ENCODE measurements at places on chromosomes 3 and 15. TPM values are rescaled to one million over a fixed set of nuclear protein-coding genes. Genes with fewer than 3 reads are reported as not detected.

LRRC49 gene
- 3.7 TPM for total RNA-seq

DNA sequence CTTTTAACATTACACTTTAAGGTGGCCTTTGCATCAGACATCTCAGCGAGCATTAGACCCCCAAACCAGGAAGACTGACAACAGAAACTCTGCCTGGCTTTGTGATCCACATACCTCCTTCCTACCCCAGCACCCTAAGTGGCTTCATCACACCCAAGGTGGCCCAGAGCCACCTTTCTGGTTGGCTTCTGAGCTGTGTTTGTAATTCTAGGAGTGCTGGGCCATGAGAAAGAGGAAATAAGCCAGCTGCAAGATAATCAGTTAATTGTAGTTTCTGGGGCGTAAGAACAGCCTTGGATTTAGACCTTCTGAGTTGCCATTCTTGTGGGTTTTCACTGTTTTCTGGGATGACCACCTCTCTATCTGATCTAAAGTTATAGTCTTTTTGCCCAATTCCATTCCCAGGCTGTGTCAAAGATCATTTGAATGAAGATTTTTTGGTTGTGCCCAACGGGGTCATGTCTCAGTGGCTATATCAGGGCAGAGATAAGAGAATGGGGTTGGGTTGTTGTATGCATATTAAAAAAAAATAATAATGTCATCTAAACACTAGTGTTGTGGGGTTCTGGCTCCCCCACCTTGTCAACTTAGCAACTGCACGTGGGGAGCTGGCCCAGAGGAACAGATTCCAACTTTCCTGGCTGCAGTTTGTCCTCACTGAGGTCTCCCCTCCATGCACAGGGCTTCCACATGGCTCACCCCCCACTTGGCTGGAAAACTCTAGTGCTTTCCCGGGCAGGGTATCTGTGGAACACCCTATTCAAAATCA lies 234.8 kb upstream of the WNT5A start:
- peak; percentile 35 for DNase-seq

DNA sequence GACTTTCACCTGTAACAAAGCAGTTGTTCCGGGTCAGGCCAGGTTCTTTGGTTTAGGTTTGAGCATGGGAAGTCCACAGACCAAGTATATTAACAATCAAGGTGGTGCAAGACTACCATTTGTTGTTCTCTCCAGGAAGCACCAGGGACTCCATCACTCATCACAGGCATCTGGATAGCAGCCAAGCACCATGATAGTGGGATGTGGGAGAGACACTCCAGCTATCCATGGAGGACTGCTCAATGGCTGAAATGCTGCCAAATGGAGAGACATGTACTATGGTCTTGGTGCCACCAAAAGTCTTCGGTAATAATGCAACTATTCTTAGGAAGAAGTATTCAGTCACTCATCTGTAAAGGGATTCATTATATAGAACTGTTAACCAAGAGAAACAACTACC lies 143.0 kb downstream of the TNIK start:
- DNase-seq, result peak; percentile 96

- no peak for DNase-seq
Observed at GRCh38 chr3:28134792-28135375, 106.5 kb upstream of the CMC1 start.

GRCh38 chr3:187849016-187849654 lies 103.9 kb upstream of the BCL6 start:
- no peak for DNase-seq

DNA sequence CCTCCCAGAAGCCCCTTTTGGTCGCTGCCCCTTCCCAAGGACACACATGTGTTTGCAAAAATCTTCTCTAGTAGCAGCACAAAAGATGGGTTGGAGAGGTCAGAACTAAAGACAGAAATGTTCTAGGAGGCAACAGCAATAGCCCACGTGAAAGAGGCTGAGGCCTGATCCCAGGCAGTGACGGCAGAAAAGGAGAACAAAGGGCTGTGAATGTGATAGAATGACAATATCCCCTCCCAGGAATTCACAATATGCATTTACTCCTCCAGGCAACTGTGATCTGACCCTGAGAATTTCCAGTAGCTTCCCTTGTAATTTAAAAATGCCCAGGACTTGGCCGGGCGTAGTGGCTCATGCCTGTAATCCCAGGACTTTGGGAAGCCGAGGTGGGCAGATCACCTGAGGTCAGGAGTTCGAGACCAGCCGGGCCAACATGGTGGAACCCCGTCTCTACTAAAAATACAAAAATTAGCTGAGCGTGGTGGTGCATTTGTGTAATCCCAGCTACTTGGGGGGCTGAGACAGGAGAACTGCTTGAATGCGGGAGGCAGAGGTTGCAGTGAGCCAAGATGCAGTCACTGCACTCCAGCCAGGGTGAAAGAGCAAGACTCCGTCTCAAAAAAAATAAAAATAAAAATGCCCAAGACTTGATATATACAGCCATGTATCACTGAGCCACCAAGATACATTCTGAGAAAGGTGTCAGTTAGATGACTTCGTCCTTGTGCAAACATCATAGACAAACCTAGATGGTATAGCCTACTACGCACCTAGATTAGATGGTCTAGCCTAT lies 43.6 kb upstream of the PIAS1 start:
- DNase-seq, result no peak

GRCh38 chr15:57762302-57762701 lies 55.8 kb downstream of the POLR2M start:
- no peak for DNase-seq

- no peak for DNase-seq
Observed at GRCh38 chr3:83890039-83890762, 1068.6 kb upstream of the CADM2 start.

- DNase-seq, result no peak
Observed at GRCh38 chr3:17387108-17387507, 355.3 kb downstream of the TBC1D5 start.

Data from lung microvascular endothelial cell (primary cell).